ENCODE measurements at places on chromosomes 12 and 14.
A peak's percentile ranks its signal among the peaks of the same experiment; 100 is the strongest.

DNA sequence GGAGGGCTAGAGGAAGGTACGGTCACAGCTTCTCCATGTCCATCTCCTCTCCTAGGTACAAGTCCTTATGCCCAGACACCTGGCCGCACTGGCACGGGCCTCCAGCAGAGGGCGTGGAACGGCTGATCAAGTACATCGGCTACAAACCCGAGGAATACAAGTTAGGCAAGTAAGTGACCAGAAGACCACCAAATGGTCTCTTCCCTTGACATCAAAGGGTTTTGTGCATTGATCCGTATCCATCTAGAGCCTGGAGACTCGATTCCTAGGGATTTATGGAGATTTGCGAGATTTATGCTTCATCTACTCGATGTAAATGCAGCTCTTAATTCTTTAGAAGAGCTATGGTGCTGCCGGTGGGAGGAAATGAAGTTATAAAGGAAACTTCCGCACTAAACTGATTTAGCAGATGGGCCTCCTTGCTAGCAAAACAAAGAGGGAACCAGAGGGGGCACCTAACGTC lies 44.2 kb downstream of the KCTD10 start:
- peak; percentile 80 for DNase-seq

DNA sequence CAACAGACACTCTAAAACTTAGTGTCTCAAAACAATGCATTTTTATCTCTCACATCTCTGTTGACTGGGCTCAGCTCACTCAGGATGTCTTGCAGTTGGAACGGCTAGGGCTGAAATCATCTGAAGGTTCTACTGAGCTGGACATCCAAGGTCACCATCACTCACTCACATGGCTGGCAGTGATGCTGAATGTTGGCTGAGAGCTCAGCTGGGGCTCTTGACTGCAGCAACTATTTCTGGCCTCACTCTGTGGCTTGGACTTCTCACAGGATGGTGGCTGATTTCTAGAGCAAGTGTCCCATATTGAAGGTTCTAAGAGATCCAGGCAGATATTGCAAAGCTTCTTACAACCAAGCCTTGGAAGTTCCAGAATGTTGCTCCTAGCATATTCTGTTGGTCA lies 166.5 kb downstream of the ZFP36L1 start:
- DNase-seq, result no peak

GRCh38 chr12:92445253-92446082 lies 257.3 kb upstream of the PLEKHG7 start:
- DNase-seq, result no peak

GRCh38 chr14:52783206-52783605 lies 8.2 kb downstream of the GNPNAT1 start:
- no peak for DNase-seq

- no peak for DNase-seq
These were observed 195.8 kb upstream of the CAND1 start for GRCh38 chr12:67073336-67073735.

DNA sequence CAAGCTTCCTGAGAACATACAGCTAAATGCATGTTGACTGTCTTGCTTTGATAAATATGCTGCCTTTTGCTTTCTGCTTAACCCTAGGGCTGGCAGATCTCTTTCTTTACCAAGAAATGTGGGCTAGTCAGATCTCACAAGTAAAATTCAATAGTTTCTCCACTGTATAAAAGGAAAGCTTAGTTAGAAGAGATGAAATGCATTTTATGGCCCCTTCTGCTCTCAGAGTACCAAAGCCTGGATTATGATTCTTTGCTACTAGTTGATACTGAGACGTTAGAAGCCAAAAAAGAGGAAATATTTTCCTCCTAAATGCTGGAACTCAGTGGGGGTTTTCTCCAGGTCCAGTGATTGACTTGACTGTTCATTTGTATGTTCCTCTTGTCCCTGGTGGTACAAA lies 552.7 kb downstream of the SNAPC1 start:
- DNase-seq, result no peak

DNA sequence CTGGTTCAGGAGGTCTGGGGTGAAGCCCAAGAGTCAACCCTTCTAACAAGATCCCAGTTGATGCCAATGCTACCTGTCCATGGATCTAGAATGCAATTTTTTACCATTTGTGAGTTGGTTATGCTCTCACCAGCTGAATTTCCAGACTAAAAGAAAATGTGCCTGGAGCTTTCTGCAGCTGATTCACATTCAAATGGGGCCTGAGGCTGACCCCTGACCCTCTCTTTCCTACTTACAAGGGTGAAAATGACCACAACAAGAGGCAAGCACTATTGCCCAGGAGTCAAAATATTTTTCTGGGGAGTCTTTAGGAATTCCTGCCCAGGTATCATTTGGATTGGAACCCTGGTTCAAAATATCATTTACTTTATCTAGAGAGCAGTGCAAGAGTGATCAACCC lies 159.1 kb downstream of the SAMD4A start:
- DNase-seq, result no peak

- DNase-seq, result no peak
These were observed 1338.8 kb upstream of the SEL1L start for GRCh38 chr14:82872494-82872893.

- DNase-seq, result no peak
These were observed 207.3 kb downstream of the SSPN start for GRCh38 chr12:26402648-26403047.

DNA sequence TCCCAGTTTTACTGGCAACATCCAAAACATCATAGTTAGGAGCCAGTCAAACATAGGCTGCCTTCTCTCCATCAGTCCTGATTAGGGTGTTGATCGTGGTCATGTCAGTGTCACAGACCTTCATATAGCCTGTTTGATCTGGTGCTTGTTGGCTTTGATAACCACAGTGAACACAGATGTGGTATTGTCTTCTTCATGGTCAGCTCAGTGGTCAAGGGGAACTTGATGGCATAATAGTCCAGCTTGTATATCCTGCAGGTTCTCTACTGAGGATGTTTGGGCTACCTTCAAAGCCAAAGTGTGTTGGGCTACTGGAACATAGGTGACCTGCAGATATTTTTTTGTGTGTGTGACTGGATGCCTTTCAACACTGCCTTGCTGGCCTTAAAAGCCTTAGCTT lies 21.7 kb downstream of the PRORP start:
- no peak for DNase-seq

DNA sequence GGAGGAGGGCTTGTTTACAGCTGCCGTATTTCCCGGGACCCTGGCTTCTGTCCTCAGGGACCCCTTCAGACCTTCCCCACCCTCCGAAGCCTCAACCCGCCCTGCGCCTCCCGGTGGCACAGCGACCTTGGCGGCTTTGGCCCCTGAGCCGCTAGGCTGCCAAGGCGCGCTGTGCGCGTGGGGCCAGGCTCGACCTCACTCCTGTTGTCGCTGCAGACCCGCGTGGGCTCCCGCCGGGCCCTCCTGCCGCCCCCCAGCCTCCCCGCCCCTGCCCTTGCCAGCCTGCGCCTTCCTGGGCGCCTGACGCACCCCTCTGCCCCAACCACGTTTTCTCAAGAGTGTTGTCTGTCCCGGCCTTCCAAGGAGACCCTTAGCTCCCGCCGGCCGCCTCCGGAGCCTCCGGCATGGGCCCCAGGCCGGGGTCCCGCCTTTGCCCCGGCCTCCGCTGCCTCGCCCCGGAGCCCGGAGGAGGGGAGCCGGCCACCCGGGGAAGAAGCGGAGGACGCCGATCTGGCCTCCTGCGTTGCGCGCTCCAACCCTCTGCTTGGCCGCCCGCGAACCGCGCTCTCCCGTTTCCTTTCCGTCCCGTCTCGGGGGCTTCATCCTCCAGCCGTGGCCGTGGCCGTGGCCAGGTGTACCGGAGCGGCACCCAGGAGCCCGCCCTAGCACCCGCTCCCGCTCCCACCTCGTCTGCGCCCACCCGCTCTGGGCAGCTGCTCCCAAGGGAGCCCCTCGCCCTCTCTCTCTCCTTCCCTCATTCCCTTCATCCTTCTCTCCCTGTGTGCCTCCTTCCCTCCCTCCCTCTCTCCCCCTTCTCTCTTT lies 19.9 kb downstream of the PPP2R5C start:
- peak; percentile 24 for DNase-seq

DNA sequence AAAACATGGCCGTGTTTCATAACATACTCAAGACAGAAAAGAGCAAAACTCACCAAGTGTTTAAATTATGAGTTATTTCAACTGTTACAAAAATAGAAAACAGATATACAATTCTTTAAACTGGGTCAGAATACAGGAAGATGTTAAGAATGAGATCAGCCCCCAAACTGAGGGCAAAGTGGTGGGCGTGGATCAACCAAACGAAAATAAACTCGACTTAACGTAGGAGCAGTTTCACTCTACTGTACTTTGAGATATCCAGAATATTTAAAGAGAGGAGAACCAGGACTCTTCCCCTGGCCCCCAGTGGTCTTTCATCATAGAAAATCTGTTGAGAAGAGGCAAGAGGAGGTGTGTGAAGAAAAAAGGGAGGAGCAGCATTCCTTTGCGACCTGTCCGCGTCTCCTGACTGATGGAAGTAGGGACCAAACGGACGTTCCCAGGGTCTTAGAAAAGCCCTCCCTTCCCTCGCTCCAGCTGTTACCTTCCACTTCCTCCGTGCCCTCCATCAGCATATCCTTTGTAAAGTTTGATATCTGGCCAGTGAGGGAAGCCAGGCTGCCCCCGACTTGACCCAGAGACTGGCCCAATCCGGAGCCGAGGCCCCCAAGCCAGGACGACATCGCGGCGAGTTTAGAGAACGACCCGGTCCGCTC lies 668 bp downstream of the TRIP11 start:
- DNase-seq, result no peak

DNA sequence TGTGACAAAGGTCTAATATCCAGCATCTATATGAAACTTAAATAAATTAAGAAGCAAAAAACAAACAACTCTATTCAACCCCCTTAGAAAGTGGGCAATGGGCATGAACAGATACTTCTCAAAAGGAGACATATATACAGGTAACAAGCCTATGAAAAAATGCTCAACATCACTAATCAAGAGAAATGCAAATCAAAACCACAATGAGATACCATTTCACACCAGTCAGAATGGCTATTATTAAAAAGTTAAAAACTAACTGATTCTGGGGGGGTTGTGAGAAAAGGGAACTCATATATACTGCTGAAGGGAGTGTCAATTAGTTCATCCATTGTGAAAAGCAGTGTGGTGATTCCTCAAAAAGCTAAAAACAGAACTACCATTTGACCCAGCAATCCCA lies 198.9 kb downstream of the BMP4 start:
- no peak for DNase-seq

GRCh38 chr14:101293605-101294004 lies 267.7 kb upstream of the DIO3 start:
- DNase-seq, result no peak

DNA sequence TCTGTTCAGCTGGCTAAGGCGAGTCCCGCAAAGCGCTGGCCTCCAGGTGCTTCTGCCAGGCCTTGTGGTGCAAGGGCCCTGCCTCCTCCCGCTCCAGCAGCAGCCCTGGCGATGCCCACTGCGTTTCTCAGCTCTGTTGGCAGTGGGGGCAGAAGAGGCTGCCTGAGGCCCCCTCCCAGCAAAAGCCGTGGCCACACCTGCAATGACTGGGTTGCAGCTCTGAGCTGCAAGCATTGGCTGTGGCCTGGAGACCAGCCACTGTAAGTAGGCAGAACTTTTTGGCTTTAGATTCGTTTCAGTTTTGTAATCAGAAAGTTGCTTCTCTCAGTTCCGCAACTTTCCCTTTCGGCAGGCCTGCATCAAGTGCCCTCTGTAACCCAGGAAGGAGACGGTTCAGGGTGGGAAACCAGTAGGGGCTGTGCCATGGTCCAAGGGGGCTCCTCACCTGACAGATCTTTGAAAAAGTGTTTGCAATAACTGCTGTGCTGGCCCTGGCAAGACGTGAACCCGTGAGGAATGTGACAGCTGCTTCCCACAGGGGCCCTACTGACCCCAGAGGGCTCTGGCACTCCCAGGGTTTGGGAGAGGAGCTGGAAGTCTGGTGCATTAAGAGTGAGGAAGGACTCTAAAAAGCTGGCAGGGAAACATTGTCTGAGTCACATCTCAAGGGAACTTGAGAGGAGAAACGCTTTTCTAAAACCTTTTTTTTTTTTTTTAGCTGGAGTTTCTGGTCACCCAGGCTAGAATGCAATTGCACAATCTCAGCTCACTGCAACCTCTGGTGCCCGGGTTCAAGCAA lies 54.5 kb upstream of the MAX start:
- DNase-seq, result no peak

- no peak for DNase-seq
These were observed 630 bp downstream of the MYL6B start for GRCh38 chr12:56152756-56153677.

DNA sequence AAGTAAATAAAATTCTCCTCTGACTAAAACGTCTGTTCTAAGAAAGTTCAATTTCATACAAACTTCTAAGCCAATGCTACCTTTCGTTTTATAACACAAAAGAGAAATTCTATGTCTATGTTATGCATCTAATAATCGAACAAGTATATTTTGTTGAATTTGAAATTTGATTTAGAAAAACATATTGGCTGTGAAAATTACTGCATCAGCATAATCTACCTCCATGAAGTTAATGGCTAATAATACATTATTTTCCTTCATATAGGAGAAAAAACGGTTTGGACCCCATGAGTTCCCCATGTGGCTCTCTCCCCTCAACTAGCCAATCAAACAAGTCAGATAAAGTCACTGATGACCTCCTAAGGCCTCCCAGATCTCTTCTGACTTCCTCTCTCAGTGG lies 106.5 kb downstream of the KCNH5 start:
- DNase-seq, result no peak

DNA sequence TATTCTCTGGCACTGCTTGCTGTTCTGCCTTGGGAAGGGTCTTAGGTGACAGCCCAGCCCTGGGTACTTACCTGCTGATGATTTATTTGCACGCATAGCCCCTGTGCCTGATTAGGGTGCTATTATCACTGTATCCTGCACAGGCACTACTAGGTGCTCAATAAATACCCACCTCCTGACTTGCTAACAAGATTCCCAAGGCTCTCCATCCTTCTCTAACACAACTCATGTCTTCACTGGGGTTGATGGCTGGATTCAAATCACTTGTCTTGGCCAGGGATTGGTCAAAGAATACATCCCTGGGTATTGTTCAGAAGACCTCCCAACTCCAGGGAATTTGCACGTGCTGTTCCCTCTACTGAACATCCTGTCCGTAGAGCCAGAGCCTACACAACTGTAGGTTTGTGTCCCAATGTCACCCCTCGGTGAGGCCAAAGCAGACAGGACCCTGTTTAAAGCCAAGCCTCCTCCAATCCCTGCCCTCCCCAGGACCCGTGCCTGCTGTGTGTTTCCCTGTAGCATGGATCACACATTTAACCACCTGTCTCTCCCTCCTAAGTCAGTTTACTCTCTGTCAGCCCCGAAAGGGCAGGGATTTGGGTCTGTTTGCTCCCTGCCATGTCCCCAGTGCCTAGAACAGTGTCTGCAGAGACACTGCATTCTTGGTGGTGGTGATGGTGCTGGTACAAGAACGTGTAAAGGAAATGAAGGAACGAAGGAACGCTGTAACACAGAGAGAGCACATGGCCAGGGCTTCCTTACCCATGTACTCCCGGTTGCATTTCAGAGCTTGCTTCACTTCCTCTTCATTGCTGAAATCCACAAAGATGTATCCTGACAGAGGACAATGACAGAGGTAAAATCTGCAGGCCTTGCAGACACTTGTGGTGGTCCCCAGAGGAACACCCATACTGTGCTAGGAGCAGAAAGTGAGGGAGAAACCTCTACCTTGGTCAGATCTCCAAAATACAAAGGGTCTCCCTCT lies 16.5 kb downstream of the RBM19 start:
- DNase-seq, result no peak

GRCh38 chr12:119440803-119441360 lies 106.4 kb downstream of the CCDC60 start:
- no peak for DNase-seq

All from stimulated activated CD4-positive, alpha-beta T cell treated with anti-CD3 and anti-CD28 coated beads, Interleukin-1b, Interleukin-23, amount 100 ng/mL, for 48 hours (primary cell).